ENCODE measurements at places on chromosomes 6 and 20.

- no peak for DNase-seq
Observed at GRCh38 chr6:137829641-137830083, 37.4 kb upstream of the TNFAIP3 start.

DNA sequence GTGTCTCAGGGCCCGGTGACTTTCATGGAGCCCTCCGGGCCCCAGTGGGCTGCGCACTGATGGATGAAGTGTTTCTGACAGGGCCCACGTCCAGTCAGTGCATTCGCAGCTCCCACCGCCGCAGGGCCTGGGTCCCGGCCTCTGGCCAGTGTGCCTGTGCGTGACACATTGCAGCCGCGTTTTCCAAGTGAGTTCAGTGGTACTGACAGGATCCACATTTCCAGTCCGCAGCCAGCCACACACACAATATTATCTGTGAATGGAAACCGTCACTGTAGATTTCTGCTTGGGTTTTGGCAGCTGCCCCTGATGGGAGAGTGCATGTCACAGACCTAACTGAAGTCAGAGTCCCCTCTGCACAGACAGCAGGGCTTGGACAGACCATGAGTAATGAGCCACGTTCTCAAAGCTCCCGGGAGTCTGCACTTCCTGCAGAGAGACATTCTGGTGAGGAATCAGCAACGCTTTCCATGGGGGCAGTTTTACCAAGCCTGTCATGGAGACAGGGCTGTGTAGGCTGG is 171.4 kb downstream of the MYLK4 start:
- DNase-seq: no peak

DNA sequence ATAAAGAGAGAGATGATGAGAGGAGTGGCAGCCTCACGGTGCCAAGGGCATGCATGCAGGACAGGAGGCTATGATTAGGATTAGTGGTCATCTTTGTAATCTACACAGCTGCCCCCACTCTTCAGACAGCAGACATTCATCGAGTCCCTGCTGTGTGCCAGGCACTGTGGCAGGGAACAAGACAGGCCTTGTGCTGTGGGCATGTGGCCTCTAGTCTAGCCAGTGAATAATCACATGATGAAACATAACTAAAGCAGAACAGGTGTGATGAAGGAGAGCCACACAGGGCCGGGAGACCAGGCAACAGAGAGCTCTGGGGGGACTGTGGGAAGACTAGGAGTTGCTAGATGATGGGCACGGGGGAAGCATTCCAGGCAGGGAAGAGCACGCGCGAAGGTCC is 22.2 kb downstream of the TOX2 start:
- DNase-seq: no peak

- DNase-seq: no peak
Observed at GRCh38 chr6:127618729-127619128, 41.8 kb downstream of the C6orf58 start.

- no peak for DNase-seq
Observed at GRCh38 chr6:52076791-52077179, 10.6 kb downstream of the PKHD1 start.

DNA sequence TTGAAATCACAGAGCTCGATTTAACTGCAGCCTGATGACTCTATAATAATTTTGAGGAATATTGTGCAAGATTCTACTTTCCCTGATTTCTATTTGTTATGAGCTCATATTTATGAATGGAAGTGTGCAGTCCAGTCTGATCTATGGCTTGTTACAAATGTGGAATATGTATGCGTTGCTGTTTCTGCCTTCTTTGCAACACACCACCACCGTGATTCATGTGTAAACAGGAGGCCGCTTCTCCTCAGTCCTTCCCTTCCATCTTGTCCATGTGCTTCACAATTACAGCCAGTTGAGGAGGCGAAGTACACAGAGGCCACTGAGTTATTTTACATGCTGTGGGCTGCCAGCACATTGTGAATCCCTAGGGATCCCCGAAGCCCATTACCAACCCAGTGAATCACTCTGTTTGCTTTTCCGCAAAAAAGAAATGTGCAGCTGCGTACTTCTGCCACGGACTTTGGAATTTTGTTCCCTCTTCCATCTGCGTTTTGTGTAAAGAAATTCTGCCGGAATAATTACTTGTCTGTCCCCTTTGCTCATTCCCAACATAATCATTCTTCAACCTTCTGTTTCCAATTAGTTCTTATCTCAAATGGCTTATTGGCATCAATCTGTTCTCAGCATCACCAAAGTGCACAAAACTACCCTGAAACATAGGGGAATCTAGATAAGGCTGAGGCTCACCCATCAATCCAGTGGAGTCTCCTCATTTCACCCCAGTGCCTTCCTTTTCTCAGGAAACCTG is 551.6 kb upstream of the CITED2 start:
- DNase-seq: no peak

- no peak for DNase-seq
Observed at GRCh38 chr6:110467566-110468140, 8.8 kb downstream of the SLC22A16 start.

- no peak for DNase-seq
Observed at GRCh38 chr6:77650098-77650663, 2.7 kb upstream of the MEI4 start.

DNA sequence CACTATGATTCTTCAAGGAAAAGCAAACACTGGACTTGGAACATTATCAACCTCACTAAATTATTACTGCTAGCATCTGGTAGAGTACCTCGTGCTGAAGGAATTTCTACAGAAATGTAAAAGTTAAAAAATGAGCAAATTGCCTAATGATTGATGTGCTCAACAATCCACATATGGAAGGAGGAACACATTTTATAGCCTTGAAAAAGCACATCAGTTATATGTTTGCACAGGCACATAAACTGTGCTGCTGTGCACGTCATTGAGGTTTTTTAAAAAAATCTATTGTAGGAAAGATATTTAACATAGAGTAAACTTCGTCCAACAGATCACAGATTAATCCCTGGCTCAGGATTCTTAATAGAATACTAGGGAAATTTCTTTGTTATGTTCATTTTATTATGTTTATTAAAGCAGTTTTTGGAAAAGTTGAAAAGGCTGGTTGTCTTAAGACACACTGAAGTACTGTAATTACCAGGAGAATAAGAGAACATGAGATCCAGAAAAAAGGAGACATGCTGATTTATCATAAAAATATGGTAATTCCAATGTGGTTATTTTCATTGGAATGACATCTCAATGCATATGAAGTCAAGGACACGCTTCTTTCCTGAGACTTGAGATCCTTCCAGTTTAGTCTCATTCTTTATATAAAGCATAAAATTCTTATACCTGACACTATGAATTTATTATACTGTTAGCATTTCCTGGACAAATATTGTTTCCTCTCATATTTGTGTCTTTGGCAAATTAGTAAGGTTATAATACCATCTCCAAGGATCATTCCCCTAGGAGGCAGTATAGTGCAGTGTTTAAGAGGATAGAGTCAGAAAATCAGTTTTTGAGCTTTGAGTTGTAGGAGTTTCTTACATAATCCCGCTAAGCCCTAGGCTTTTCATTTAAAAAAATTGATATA is 511.1 kb downstream of the TENT5A start:
- DNase-seq: no peak

- DNase-seq: no peak
Observed at GRCh38 chr6:87289571-87289970, 32.8 kb upstream of the SMIM8 start.

DNA sequence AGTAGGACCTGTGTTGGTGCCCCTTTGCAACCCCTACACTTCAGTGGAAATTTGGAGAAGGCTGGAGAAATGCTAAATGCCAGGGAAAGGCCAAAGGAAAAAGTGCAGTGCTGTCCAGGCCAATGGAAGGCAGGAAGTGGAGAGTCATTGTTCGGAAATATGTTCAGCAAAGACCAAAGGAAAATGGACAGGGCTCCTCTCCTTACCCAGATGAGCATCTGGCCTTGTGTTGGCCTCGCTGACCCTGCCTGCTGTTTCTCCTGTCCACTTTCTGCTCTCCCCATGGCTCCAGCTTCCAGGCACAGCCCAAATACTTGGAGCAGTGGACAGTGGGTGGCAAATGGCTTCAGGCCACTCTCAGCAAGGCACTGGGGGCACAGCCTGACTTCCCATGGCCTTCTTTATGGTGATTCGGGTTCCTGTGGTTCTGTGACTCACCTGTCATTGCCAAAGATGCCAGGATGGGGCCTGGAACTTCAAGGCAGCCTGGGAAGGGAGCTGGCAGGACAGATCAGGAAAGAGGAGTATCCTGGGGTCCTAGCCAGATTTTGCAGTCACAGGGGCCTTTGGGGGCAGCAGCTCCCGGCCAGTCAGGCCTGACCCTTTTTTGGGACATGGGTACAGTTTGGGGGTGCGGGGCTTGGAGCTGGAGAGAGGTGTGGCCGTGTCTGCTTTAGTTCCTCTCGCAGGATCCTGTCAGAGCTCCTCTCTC is 190.9 kb upstream of the SLC24A3 start:
- no peak for DNase-seq

DNA sequence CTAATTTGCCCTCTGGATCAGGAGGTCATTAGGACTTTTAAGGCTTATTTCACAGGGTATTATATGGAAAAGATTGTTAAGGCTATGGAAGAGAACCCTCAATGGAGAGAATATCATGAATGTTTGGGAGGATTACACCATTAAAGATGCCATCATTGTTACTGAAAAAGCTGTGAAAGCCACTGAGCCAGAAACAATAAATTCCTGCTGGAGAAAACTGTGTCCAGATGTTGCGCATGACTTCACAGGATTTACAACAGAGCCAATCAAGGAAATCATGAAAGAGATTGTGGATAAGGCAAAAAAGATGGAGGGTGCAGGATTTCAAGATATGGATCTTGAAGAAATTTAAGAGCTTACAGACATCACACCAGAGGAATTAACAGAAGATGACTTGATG is 798.3 kb upstream of the SLC35B3 start:
- DNase-seq: no peak

DNA sequence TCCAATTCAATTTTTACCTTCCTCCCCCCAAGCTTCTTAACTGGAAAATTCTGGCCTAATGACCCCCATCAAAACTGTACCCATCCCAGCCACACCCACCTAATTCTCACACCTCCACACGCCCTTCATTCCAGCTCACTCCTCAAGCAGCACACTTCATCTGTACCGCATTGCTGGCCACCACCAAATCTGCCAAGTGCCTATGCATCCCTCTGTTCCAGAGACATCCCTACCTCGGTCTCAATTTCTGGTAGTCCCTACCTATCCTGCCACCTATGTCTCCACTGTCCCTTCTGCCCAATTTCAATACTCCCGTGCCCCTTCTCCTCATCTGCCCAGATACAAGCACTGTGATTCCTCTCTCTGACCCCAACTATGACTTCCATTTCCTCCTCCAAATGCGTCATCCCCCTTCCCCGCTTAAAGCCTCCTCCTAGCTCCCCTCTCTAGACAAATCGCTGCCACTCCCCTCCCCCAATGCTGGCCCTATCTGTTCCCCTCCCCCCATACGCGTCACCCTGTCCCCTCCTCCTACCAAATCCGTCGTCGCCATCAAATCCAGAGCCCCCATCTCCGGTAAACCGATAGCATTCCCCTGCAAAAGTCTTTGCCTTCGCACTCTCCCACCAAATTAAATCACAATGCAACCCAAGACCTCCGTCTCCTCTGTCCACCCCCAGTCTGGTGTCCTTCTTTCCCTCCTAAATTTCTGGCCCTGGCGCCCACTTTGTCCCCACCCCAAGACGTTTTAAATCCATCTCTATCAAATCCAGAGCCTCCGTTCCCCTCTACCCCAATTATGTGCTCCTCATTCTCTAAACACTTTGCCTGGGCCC is 1.2 kb downstream of the MTCH1 start:
- DNase-seq: no peak

DNA sequence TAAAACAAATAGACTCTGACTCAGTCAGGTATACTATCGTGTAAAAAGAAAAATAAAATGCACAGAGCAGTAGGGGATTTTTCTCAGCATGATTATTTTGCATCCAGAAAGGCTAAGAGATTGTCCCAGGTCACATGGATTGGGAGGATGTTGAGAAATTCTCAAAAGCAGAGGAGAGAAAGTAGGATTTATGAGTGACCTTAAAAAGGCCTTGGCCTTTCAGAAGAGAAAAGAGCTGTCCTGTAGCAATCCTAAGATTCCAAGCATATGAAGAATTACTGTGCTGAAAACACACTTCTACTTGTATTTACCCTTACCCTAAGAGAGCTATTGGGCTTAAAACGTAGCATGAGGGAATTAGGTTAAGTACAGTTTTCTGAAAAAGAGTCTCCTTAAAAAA is 149.7 kb upstream of the ENPP5 start:
- no peak for DNase-seq

- no peak for DNase-seq
Observed at GRCh38 chr6:53546281-53546680, 1.4 kb upstream of the GCLC start.

GRCh38 chr20:58612121-58612691 is 38.9 kb upstream of the STX16 start:
- no peak for DNase-seq

- DNase-seq: no peak
Observed at GRCh38 chr6:126477678-126478077, 137.8 kb downstream of the CENPW start.

DNA sequence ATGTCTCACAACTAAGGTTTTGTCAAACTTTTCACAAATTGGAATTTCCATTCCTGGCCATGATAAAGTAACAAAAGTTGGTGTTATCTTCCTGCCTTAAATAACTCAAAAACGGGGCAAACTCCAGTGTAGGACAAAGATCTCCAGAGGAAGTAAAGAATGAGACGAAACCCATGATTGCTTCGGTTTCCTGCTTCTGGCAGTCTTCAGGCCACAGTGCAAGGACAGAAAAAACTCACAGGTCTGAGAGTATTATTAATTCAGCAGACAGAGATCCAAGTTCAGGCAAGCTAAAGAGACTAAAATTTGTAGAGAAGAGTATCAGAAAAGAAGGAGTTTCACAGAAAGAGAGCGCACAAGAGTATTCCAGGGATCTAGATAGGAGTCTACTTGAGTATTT is 64.8 kb upstream of the RCAN2 start:
- no peak for DNase-seq

GRCh38 chr6:152428126-152428525 is 209.0 kb downstream of the SYNE1 start:
- DNase-seq: peak; percentile 20

- DNase-seq: no peak
Observed at GRCh38 chr20:63619505-63619904, 7.4 kb downstream of the GMEB2 start.

GRCh38 chr6:163120223-163120622 is 294.3 kb upstream of the QKI start:
- no peak for DNase-seq

DNA sequence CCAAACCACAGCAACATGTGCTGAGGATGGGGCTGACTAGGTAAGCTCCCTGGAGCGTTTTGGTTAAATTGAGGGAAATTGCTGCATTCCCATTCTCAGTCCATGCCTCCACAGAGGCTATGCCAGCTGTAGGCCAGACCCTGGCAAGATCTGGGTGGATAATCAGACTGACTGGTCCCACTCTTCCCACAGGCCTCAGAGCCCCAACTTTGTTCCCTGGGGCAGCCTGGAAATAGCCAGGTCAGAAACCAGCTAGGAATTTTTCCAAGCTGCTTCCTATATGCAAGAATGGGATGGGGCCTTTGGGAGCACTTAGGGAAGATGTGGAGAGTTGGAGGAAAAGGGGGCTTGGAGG is 1.5 kb upstream of the VEGFA start:
- no peak for DNase-seq

DNA sequence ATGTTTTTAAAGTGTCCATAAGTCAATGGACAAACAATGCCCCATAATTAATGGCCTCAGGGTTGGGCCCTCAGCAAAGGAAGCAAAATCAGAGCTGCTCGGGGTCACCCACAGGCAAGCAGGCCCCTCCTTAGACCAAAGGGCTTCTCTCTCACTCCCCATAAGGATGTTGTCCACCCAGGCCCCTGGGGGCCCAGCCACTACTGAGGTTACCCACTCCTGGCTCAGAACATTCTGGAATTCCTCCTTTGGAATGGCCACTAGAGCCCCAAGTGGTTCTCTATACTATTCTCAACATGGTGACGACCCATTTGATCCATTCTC is 50.9 kb downstream of the BANF2 start:
- DNase-seq: no peak

- no peak for DNase-seq
Observed at GRCh38 chr20:52601295-52601971, 370.7 kb upstream of the TSHZ2 start.

Data from breast epithelium (tissue), 4 donors.